ENCODE measurements at places on chromosomes 3 and 15. TPM values are rescaled to one million over a fixed set of nuclear protein-coding genes. Genes with fewer than 3 reads are reported as not detected.

DNA sequence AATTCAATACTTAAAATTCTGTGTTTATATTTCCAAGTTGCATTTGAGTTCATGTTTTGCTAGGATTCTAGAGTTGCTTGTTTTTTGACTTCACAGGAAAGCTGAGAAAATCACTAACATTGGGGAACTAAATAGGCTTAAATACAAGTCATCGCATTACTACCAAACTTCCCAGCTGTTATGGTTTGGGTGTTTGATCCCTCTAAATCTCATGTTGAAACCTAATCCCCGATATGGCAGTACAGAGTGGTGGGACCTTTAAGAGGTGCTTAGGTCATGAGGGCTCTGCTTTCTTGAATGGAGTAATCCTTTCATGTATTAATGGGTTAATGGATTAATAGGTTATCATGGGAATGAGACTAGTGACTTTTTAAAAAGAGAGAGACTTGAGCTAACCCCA, 77.2 kb upstream of the ARPP21 start:
- no peak overlapping the region for H3K4me3 ChIP-seq
- no peak overlapping the region for H3K27ac ChIP-seq
- no peaks in the 10 kb centered on the region for H3K36me3 ChIP-seq
- H3K27me3 ChIP-seq: no peaks in the 10 kb centered on the region
- DNase-seq: no peak

GUCA1C gene
- polyA plus RNA-seq: not detected

DNA sequence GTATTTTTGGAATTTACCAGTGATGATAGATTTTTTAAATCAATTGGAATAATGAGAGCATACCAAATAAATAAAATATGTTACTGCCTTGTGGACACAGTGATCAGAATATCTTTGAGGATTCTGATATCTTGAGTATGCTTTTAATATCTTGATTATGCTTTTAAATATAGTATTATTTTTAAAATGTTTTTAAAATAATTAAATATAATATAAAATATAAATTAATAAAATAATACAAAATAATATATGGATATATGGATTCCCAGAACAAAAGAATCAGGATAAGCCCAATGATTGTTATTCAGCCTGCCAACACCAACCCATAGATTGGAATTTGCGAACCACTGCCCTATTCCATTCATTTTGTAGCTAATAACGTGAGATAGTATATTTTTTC, 91.9 kb upstream of the MLF1 start:
- H3K4me1 ChIP-seq: no peaks in the 10 kb centered on the region
- no peak overlapping the region for H3K4me3 ChIP-seq
- no peak overlapping the region for H3K27ac ChIP-seq
- DNase-seq: no peak
- no peaks in the 10 kb centered on the region for H3K27me3 ChIP-seq

ATG7 gene
- polyA plus RNA-seq: 13.8 TPM

DNA sequence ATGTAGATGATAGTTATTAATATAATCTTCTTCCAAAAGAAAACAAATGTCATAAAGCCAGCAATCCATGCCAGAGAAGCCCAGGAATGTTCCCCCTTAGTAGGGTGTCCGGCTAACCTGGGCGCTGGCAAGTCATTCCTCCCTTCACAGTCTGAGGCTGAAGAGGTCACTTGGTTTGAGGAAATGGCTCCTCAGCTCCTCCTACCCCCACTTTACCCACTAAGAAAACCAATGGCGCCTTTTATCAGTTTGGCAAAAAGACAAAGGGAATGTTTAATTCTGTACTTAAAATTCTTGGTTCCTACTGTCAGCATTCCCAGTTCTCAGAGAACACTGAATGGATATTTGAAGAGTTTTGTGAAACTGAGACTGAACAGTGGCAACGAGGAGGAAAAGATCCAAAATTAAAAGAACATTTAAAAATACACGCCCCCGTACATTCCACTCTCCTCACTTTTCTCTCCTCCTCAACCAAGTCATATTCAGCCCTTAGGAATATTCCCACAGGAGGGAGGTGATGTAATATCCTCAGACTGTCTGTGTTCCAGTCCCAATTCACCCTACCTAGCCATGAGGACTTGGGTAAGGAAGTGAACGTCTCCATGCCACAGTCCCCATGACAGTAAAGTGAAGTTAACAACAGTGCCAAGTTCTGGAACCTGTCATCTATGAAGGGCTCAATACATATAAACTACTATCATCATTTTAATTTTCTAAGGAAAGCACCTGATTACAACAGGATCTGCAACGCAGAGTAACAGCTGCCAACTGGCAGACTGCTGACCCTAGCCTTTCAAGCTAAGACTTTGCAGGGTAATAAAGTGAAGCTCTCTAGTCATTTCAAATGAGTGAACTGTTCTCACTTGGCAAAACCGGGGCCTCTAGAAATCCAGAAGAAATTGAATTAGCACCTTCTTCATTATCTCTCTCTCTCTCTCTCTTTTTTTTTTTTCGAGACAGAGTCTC, 234.5 kb upstream of the ICE2 start:
- no peaks in the 10 kb centered on the region for H3K4me1 ChIP-seq
- no peak overlapping the region for H3K27ac ChIP-seq
- H3K27me3 ChIP-seq: no peaks in the 10 kb centered on the region

DNA sequence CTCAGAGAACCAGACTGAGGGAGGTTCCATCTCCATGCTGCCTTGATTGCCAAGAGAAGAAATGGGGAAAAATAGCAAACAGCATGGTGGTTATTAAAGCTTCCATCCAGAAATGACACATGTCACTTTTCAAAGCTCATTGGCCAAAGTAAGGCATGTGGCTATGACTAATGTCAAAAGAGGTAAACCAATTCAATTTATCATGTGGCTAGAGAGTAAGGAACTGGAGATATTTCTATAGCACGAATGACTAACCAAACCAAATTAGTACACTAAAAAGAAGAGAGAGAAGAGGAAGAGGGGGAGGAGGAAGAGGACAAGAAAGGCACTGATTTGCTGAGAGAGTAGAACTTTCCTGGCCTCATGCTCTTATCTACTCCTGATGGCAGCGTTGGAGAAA, 115.2 kb upstream of the SLC6A11 start:
- no peak overlapping the region for H3K27ac ChIP-seq
- no peaks in the 10 kb centered on the region for H3K4me1 ChIP-seq
- H3K36me3 ChIP-seq: no peaks in the 10 kb centered on the region
- H3K27me3 ChIP-seq: peaks cover 15% of the 10 kb centered on the region
- no peak overlapping the region for H3K4me3 ChIP-seq
- no peak for DNase-seq

GRCh38 chr15:39591141-39591895, 10.4 kb downstream of the THBS1 start:
- H3K27me3 ChIP-seq: no peaks in the 10 kb centered on the region
- no peaks in the 10 kb centered on the region for H3K4me1 ChIP-seq
- H3K36me3 ChIP-seq: no peaks in the 10 kb centered on the region

DNA sequence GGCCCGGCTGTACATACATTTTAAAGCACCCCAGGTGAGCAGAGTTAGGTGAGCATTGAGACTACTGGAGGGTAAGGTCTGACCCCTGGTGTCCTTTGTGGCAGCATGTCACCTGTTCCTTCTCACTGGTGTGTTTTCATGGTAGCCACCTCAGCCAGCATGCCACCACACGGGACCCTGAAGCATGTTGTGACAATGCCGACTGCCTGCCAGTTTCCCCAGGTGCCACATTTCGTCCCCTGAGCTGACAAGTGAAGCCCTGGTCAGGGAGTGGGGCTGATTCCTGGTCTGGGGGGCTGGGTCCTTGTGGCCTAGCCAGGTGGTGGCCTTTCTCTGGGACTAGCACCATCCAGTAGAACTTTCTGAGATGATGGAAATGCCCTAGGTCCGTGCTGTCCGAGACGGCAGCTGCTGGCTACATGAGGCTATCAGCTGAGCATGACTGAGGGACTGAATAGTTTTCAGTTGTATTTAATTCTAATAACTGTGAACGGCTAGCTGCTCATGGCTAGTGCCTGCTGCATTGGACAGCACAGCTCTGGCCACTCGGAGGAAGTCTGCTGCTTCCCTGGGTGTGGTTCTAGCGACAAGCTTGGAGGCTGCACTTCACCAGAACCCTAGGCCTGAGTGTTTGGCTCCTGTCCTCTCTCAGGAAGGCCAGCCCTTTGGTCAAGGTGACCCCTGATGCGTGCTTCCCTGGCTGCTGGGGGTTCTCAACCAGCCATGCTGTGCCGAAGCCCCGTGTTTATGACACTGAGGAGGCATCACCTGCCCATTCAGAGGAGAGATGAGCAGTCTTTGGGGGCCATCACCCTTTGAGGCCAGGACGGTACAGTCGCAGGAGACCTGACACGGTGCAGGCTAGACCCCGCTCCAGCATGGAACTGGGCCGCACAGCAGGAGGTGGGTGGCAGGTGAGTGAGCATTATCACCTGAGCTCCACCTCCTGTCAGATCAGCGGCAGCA, 3.9 kb downstream of the C3orf22 start:
- H3K4me1 ChIP-seq: no peaks in the 10 kb centered on the region
- no peak for DNase-seq
- no peak overlapping the region for H3K27ac ChIP-seq
- no peak overlapping the region for H3K4me3 ChIP-seq
- no peaks in the 10 kb centered on the region for H3K36me3 ChIP-seq
- no peaks in the 10 kb centered on the region for H3K27me3 ChIP-seq

DNA sequence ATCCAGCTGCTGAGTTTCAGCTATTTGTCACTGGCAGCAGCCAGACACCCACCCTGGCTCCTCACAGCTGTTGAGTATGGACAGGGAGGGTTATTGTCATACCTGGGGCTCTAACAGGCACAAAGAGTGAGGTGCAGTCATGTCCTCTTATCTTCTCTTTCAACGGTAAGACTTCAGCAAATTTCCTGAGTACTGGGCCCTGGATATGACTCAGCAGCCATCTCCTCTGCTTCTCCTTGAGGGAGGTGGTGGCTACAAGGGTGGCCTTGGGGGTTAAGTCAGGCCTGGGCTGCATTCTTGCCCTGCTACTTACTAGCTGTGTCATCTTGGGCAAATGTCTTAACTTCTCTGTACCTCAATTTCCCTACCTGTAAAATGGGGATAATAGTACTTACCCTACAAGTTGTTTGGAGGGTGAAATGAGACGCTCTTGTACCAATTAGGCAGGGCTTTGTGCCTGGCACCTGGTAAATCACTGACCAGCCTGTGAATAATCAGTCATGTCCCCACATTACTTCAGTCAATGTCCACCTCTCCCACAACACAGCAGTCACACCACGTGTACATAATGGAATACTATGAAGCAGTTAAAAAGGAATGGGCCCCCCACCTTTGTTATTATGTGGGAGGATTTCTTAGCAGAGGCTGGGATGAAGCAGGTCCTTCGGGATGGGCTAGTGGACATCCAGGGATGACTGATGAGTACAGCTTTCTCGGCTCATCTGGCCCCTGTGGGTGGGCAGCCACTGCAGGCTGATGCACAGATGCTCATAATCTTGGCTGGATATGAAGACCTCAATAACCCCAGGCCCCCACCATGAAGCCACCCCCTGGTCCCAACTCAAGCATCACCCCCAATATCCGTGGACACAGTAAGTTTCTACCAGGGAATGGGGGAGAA, 528.8 kb downstream of the SHQ1 start:
- no peaks in the 10 kb centered on the region for H3K4me1 ChIP-seq
- H3K27me3 ChIP-seq: no peaks in the 10 kb centered on the region
- H3K4me3 ChIP-seq: no peak overlapping the region
- H3K36me3 ChIP-seq: no peaks in the 10 kb centered on the region
- no peak for DNase-seq

DNA sequence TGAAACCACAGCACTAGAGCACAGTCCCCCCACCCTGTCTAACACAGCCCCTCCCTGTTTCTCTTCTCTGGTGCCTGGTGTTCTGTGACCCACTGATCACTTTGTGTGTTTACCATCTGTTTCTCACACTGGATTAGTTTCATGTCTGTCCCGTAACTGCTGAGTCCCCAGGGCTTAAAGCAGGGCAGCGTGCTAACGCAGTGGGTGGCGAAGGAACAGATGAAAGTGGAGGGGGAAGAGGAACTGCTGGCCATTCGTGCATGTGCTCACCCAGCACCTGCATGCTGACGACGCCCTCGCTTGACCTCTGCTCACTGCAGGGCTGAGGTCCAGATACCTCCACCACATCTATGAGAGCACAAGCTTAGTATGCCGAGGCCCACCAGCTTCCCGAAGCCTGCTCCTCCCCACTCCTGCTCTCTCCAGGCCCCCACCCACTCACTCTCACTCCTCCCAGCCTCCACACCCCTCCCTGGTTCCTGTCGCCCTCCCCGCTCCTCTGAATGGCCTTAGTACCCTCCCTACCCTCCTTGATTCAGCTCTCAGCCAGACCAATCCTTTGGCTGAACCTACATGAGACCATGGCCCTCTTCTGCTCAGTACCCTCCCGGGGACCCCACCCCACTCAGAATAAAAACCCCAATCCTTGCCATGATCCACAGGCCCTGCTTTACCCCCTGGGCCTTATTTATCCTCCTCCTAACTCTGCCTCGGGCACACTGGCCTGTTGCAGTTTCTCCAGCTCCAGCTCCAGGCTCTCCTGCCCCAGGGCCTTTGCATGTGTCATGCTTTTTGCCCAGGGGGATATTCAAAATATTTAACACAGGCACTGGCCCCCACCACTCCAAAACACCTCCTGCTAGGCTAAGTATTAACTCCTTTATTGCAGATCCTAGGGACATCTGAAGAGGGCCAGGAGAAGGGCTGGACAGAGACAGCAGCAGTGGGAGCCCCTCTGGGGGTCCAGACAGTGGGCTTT, 15.1 kb upstream of the IQSEC1 start:
- H3K36me3 ChIP-seq: no peaks in the 10 kb centered on the region
- no peaks in the 10 kb centered on the region for H3K4me1 ChIP-seq
- no peaks in the 10 kb centered on the region for H3K27me3 ChIP-seq
- H3K27ac ChIP-seq: no peak overlapping the region
- DNase-seq: no peak

All from CD8-positive, alpha-beta memory T cell (primary cell).